Hippocampal formation (tissue), 2 donors: ENCODE measurements at places on chromosomes 3 and 15.

GRCh38 chr3:61979638-61980037, 393.7 kb downstream of the FEZF2 start:
- DNase-seq: no peak

DNA sequence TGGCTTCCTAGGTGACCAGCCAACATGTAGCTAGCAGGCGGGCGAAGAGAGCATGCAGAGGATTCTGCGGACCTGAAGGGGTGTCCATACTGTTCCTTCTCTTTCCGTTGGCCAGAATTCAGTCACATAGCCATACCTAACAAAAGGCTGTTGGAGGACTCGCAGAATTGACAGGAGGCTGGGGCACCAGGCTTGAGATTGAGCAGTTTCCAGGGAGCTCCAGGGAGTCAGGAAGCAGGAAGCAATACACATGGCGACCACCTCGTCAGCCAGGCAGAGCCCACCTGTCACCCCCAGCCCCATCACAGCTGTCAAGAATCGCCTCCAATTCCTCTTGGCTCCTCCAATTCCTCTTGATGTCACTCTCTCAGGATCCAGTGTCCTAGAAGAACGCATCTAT, 13.2 kb upstream of the DNAJA4 start:
- no peak for DNase-seq

DNA sequence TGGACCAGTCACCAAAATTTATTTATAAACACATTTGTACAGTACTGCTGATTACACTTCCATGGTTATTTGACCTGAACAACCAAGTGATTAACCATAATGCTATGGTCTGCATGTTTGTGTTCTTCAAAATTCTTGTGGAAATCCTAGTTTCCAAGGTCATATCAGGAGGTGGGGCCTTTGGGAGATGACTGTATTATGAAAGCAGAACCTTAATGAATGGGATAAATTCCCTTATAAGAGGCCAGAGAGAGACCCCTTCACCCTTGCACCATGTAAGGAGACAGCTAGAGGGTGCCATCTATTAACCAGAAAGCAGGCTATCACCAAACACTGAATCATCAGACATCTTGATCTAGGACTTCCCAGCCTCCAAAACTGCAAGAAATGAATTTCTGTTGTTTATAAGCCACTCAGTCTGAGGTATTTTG, 1.9 kb downstream of the SCAPER start:
- DNase-seq: peak; percentile 22

- DNase-seq: no peak
Measured at GRCh38 chr3:125005676-125006075, 50.1 kb downstream of the HEG1 start.

- DNase-seq: no peak
Measured at GRCh38 chr3:32586356-32586755, 15.7 kb upstream of the DYNC1LI1 start.

- no peak for DNase-seq
Measured at GRCh38 chr3:122416966-122417365, 1.1 kb upstream of the WDR5B start.

DNA sequence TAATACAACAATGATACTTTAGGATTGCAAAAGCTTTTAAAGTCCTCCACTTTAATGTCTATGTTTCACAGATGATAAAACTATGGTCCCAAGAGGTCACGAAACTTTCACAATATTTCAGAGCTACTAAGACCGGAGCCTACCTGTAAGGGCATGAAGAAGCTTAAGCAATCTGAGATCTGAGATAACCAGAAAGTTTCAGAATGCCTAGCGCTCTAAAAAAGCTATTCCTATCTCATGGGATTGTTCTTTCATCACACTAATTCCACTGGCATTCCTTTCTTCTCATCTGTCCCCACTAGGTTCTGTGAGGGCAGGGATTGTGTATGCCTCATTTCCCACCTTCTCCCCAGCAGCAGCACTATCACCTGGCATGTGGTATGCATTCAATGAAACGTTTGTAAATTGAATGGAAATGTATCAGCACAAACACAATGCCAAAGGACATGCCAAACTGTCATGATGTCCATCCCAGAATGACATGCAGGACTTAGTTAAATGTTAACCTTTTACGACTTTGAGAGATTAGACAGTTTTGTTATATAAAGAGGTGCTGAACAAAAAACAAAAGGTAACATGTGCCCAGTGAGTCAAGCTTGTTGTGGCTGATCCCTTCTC, 104.7 kb upstream of the NR2F2 start:
- no peak for DNase-seq

GRCh38 chr3:40287248-40287647, 22.3 kb upstream of the EIF1B start:
- no peak for DNase-seq

DNA sequence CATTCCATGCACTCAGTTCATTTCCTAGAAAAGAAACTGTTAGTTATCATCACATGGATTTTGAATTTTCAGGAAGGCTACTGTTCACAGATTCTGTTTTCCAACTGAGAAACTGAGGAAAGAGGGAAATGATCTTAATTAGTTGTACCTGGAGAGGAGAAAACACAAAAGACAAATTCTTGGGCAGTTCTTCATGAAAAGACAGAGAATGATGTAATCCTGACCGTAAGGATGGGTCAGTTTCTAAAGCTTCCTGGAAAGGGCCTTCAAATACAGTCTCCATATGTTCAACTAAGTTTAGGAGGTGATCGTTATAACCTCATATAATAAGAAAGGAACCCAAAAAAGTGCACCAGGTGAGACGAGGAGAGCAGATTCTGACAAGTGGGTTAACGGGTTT, 44.6 kb downstream of the CA12 start:
- no peak for DNase-seq

DNA sequence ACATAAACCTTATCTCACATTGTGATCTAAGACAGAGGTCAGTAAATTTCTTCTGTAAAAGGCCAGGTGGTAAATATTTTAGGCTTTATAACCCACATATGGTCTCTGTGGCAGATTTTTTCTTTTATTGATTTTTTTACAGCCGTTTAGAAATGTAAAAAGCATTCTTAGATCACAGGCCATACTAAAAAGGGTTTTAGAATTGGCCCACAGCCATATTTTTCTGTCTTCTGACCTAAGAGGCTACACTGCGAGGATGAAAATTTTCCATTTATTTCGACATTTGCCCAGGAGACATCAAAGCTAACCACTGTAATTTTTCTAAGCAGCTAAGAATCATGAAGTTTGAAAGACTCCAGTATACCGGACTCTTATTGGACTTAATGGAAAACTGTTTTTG, 377.2 kb upstream of the SGO1 start:
- no peak for DNase-seq

DNA sequence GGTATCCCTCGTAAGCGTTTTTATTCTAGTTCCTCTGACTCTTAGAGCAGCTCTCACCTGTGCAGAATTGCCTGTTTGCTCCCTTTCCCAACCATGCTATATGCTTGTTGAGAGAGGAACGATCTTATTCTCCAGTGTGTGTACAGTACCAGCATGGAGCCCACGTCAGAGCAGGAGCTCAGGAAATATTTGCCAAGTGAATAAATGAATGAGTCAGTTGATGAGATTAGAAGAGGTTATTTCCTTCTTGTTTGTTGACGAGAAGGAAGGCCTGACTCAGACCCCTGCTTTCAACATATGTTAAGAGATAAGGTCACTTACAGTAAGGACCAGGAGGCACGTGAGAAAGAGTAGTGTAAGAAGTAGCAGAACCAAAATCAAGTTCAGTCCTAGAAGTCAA, 106.3 kb upstream of the ABHD17C start:
- no peak for DNase-seq

GRCh38 chr3:132342610-132343009, 25.4 kb downstream of the ACP3 start:
- DNase-seq: no peak

GRCh38 chr3:25854635-25855034, 64.7 kb downstream of the OXSM start:
- no peak for DNase-seq

DNA sequence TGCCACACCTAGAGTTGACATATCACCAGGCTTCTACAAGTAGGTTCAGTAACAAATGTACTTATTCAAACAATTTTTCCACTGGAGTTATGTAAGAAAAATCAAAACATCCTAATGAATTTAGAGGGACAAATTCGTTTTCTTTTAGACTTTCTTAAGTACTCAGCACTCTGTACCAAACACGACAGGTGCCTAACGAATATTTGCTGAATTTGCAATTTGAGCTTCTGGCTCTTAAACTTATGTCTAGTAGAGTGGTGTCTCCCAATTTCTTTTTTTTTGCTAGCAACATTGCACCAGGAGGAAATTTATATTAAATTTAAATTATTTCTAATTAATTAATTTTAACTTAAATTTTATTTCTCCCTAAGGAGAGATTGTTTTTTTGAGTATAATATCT, 397.0 kb downstream of the CNTN3 start:
- DNase-seq: no peak

DNA sequence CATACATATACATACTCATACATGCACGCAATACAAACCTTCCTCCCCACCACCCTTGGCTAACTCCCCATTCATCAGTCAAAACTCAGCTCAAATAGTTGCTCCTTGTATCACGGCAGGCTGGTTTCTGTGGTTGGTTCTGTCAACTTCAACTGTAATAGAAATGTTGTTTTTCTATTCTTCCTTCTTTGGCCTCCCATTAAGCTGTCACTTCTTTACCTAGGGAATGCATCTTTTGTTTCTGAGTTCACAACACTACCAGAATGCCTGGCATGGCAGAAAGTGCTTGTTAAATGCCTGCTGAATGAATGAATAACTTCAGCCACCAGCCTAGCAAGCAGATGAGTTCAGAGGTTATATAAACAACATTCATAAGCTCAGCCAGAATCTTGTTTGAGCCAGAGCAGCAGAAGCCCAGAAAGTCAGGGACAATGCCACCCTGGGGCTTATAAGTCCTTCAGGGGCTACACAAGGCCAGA, 63.1 kb downstream of the B3GALNT1 start:
- no peak for DNase-seq

GRCh38 chr15:72770673-72771328, 12.8 kb downstream of the ADPGK start:
- DNase-seq: no peak

- no peak for DNase-seq
Measured at GRCh38 chr3:129352045-129352444, 73.4 kb downstream of the HMCES start.

GRCh38 chr3:140487566-140487965, 190.3 kb upstream of the TRIM42 start:
- no peak for DNase-seq

GRCh38 chr3:28746990-28747389, 398.4 kb upstream of the AZI2 start:
- DNase-seq: no peak

GRCh38 chr15:94230883-94231722, at the start of gene MCTP2:
Gene MCTP2 (plus strand): TSS chr15:94231561. CDS start chr15:94298266, 66,705 bp downstream.
- DNase-seq: no peak

DNA sequence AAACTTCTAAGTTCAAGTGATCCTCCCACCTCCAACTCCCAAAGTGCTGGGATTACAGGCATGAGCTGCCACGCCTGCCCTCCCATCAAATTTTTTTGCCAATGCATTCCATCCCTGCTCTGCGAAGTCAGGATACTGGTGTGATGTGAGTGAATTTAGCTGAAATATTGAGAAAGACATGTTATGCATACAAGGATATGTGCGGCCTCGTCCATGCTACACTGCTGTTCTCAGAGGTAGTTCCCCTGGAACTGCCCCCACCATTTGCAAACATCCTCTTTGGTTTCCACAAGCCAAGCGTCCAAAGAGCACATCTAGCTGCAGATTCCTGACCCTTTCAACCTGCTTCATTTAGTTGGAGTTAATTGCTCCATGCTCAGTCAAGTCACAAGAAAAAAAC, 36.5 kb upstream of the BCL2A1 start:
- no peak for DNase-seq

GRCh38 chr15:62446984-62447383, 281.9 kb upstream of the C2CD4B start:
- no peak for DNase-seq

DNA sequence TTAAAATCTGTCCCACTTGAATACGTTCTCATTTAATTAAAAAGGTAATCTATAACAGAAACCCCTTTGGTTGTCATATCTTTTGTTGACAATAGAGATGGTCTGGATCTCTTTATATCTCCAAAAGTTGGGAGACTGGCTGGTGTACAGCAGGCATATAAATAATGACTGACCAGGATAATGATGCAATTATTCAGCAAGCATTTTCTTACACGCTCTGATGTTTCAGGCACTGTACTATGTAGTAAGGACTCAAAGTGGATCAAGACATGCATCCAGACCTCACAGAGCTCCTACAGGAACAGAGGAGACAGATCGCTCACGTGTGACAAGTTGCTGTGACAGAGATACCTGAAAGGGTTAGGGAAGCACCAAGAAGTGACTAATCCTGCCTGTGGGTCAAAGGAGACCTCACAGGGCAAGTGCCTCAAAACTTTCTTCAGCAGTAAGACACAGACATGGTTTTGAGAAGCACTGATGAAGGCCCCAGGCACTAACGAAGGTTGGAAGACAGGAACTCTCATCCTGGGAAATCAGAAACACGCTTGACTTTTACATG, 25.7 kb downstream of the VPS39 start:
- DNase-seq: no peak

DNA sequence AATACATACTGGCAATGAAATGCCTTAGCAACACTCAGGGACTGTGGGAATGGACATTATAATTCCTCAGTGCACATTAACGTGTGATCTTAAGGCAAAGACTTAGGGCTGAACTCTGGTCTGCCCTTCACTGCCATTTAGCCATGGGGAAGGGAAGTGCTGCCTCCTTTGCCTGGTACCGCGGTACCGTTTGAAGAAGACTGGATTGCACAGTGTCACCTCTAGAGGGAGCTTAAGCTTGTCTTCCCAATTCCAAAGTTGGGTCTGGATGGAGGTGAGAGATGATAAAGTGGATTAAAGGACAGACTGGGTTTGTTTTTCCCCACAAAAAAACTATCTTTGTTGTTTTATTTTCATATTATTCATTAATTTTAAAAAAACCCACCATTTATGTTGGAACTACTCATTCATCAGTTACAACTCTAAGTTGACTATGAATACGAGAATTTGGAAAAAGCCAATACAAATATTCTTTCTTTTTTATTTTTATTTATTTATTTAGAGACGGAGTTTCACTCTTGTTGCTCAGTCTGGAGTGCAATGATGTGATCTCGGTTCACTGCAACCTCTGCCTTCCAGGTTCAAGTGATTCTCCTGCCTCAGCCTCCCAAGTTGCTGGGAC, 60.0 kb upstream of the SYN2 start:
- peak; percentile 36 for DNase-seq

GRCh38 chr3:126924458-126924857, 58.5 kb upstream of the PLXNA1 start:
- DNase-seq: no peak

DNA sequence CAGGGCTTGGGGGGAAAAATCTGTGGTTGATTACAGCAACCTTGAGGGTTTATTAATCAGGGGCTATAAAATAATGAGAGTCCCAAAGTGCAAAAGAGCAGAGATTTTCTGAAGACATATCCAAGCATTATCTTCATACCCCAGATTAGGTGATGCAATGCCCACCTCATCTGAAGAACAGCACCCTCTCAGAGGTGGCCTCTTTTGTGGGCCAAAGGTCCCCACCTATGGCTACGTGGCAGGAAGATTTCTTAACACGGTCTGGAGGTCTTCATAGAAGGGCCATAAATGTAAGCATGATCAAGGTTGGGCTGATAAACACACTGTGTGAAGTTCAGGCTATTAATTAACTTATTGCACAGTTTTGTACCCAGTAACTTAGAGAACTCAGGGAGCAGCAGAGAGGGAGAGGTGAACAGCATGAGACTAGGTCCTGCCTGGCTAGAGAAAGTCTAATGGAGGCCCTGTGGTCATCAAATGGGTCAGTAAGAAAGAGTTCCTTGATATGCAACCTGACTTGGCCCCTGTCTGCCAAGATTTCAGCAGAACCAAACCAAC, 29.6 kb upstream of the RBP2 start:
- no peak for DNase-seq
